Left ventricle myocardium inferior (tissue), 1 donor: ENCODE measurements at places on chromosomes 11 and 22. TPM values are rescaled to one million over a fixed set of nuclear protein-coding genes. Genes with fewer than 3 reads are reported as not detected.

DNA sequence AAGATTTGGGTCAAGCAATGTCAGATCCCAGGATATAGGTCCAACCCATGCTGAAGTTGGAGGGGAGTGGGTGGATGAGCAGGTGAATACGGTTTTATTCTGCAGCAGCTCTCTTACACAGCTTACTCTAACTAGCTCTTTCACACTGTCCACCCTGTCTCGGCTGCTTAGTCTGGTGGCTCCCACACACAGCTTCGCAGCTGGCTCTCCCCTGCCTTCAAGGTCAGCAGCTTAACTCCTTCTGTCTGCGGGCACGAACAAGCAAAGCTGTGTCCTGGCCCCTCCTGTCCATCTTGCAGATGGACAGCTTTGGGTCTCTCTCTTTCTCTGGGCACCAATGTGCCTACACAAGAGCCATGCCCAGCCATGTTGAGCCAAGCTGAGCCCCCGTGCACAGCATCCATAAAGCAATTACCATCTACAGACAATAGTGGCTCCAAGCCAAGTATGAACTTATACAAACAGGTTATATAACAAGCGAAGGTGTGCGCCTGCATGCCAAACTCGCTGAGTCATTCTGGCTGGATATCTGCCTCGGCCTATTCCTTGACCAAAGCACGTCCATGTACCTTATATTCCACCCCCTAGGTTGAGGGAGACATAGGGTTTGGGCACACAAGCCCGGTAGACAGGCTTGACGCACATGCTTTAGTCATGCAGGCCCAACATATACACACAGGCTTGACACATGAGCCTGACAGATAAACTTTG is 1307.8 kb upstream of the RAG2 start:
- DNase-seq = no peak

DNA sequence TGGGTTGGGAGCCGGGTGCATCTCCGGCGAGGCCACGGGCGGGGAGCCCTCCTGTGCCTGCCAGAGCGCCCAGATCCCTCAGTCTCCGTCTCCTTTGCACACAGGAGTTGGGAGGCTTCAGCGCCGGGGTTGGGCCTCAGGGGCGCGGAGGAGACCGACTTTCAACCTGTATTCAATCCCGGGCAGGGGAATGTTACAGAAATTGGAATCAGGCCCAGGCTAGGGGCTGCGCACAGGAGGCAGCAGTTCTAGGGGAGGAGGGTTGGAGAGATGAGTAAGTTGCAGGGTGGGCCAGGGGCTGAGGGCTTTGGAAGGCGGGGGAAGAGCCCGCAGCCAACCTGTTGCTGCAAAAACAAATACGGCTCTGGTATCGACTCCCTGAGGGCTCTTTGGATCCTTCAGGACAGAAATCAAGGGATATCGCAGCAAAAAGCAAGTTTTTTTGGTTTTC is 640 bp upstream of the KCNA4 start:
- no peak for DNase-seq

DNA sequence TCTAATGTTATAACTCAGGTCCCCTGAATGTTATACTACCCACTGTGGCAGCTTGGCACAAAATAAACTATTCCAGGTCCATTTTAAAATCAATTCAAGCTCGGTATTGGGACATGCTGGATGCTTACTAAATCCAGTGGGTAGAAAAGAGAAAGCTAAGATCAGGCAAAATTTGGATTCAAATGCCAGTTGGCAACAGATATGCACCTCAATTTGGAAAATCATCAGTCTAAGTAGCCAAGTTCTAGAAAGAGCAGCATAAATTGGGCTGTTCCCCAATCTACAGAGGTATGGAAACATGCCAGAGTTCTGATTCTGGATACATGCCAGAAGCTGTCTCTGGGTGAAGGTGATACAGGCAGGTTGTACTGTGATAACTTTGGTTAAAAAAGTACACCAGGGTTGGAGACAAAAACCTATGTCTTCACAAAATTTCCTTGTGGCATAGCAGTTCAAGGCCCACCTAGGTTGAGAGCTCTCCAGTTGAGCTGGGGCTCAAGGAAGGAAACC is 427.8 kb downstream of the LRRC4C start:
- no peak for DNase-seq

- DNase-seq = no peak
Measured at GRCh38 chr11:27159335-27159679, 118.7 kb downstream of the BBOX1 start.

DNA sequence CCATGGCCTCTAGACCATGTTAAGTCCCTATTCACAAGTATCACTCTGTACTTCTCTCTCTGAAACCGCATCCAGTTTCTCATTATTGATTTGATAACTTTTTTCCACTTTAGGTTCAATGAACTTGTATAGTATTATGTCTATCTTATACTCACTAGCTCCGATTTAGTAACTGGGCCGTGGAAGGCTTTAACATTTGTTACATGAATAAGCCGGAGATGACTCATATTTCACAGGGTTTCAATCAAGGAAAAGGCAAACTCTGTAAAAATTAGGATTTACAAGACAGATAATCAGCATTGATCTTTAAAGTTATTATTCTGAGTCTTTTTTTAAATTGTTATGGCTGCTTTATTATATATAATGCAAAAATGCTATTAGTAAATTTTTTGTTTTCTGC is 662.2 kb upstream of the CNTN5 start:
- no peak for DNase-seq

Gene GRM5
- not detected for total RNA-seq

Gene ABTB2
- total RNA-seq = 24.7 TPM

Gene BCO2
- 169 TPM for total RNA-seq

Gene ZNF280B
- 0.96 TPM for total RNA-seq
